ENCODE measurements at places on chromosomes 11 and 22.

DNA sequence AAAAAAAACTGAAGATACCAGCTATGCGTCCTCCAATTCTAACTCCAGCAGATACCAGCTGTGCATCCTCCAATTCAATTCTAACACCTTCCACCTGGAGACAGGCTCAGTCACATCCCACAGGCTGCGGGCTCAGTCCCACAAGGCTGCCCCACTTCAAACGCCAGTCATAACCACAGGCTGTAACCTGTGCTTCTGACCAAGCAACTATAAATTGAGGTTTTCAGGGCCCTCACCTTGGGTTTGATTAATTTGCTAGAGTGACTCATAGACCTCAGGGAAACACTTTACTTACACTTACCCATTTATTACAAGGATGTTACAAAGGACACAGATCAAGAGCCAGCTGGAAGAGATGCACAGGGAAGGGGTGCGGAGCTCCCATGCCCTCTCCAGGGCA is 32.4 kb upstream of the MSANTD2 start:
- no peak for DNase-seq

DNA sequence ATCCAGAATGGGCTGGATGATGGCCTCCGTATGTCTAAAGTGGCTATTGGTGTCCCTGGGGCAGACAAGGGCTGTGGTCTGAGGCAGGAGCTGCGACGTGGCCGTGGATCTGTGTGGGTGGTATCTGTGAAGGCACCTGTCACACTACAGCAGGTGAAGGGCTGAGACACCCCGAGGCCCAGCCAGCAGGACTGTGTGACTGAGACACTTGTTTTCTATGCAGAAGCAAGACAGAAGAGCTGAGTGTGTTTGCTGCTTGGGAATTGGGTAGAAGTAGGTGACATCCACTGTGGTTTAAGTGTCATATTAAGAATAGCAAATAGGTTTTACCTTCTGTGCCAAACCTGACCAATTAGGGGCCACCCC is 35.0 kb downstream of the AMPD3 start:
- DNase-seq, result no peak

DNA sequence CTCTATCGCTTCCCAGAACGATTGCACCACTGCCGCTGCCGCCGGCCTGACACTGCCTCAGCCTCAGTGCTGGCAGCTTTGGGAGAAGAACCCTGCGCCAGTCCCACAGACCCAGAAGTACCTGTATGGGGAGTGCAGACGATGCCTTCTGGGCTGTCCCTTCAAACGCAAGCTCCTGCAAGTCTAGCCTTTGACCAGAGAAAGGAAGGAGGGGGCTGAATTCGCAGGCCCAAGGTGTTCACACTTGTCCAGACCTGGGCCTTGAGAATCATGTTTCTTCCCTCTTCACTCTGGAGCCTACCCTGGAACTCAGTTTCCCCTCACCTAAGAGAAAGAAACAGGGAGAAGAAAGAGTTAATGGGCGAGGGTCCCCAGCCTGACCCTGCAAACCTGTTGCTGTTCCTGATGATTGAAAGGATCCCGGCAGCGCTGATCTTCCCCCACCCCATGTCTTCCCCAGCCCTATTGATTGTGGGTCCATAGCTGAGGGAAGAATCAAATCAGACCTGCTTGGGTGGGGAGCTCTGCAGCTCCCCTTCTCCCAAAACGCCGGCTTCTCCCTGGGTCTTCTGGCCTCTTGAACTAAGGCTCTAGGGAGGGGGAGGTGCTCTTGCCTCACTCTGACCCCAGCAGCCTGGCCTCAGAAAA is 786 bp upstream of the MCAM start:
- no peak for DNase-seq

- DNase-seq, result no peak
These were observed 97.3 kb downstream of the GALNT18 start for GRCh38 chr11:11524436-11525061.

GRCh38 chr11:21179770-21180169 is 510.4 kb downstream of the NELL1 start:
- no peak for DNase-seq

DNA sequence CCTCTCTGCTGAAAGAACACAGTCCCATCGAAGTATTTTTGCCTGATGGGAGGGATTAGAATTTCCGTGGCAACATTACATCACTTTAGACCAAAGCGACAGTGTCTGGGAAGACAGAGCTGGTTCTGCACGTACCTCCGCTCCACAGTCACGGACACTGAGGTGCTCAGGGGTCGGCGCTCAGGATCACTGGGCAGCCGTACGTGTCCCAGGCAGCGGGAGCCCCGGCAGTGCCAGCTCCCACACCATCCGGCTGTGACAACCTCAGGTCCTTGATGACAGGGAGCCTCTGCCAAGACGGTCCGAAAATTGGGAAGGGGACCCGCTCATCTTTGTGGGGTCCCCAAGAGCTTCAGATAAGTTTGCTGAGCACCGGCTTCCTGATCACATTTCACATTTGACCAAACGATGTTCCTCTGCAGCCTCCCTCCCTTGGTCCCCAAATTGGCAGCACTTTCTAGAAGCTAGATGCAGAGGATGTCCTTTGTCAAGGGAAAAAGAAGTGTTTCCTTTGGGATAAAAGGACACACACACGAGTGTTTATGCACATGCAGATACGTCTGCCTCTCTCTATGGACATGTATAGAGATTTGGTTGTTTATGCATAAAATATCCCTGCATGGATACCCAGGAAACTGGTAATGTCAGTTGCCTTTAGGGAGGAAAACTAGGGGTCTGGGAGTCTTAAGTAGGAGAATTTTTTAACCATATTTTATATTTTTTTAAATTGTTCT is 61.6 kb upstream of the LINC01488 start:
- no peak for DNase-seq

DNA sequence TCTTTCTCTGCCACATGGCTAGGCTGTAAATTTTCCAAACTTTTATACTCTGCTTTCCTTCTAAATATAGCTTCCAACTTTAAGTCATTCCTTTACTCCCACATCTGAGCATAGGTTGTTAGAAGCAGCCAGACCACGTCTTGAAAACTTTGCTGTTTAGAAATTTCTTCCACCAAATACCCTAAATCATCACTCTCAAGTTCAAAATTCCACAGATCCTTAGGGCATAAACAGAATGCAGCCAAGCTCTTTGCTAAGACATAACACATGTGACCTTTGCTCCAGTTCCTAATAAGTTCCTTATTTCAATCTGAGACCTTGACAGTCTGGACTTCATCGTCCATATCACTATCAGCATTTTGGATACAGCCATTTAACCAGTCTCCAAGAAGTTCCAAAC is 749.9 kb downstream of the METTL15 start:
- no peak for DNase-seq

DNA sequence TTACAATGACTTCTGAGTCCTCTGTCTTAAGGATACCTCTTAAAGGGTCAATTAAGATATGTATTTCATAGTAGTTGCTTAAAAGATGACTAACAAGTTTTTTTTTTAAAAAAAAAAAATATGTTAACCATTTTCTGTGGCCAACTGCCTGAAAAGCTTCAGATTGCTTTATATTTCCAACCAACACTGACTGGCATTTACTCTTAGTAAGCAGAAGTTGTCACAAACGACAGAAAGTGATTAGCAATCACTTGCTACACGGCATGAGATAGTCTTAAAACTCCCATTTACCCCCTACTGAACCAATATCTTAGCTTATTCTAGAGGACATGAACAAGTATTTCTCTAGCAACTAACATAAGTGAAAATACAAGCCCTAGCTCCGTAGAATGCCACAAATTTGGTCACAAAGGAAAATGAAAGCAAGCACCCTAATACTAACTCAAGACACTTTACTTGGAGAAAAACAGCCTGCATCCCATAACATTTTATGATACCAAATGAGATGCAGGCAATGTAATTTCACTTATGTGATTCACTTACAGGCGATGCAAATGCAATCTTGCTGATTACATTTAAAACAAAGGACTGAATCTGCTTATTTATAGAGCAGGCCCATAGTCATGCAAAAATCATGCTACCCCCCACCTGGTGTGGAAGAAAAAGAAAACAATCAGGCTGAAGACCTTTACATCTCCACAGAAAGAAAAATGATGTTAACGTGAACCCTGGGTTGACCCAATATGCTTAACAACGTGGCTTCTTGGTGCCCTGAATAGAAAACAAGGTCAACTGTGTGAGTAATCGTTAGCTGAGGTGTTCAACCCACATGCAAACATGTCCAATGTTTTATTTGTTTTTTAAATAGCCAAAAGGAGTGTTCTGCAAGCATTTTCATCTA is 25.7 kb downstream of the MPPED2 start:
- no peak for DNase-seq

DNA sequence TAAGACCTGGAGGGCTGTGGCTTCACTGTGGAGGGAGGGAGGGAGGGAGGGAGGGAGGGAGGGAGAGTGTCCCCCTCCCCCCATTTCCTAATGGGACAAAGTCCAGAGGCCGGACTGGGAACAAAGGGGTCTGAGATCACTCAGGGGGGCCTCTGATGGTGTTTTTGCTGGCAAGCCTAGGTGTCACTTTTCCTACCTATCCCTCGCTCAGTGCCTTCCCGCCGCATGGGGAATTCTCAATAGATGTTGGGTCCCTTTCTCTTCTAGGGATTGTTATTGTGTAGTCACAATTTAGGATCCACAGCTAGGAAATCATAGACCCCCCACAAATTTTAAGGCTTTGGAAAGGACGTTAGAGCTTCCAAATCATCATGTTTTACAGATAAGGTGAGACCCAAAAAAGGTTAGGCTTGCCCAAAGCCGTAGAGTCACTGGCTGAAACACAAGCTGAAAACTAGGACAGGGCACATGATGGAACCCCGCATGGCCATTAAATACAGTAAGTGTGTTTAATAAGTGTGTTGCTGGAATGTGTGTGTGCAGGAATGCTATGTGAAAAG is 4.8 kb upstream of the FTH1 start:
- no peak for DNase-seq

- no peak for DNase-seq
These were observed 106.2 kb upstream of the CHORDC1 start for GRCh38 chr11:90329043-90329442.

GRCh38 chr11:114172055-114172861 is 112.7 kb downstream of the ZBTB16 start:
- no peak for DNase-seq

DNA sequence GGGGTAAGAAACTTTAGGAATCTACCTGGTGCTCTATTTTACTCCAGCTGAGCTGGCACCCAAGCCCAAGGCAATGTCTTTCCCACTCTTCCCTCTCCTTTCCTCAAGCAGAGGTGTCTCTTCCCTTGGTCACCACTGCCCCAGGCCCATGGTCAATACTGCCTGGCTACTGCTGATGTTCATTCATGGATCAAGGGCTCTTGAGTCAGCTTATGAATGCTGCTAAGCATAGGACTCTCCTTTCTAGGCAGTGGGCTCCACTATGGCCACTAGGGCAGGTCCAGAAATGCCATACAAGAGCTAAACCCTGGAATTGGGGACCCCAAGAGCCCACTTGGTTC is 2.7 kb upstream of the HEPN1 start:
- DNase-seq, result no peak
